ENCODE measurements at places on chromosomes 6 and 20.
A peak's percentile ranks its signal among the peaks of the same experiment; 100 is the strongest.

- ATAC-seq, result no peak
These were observed 9.6 kb downstream of the ZNF318 start for GRCh38 chr6:43359831-43360230.

DNA sequence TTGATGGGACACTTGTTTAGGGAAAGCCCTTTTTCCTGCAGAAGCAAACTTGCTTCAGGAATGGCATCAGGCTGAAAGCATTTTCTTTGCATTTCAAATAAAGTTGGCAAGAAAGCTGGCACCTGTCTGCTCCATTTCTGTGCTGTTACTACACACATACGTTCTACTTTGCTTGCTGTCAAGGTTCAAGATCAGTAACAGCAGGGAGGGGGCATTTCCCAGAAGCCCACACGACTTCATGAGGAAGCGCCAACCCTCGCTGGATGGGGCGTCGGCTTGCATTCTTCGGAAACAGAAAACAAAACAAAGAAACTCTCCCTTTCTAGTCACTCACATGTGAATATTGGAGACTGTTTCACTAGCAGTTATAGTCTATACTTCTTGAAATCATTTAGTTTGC lies 46.4 kb downstream of the AKAP12 start:
- ATAC-seq, result no peak

- ATAC-seq, result no peak
These were observed 413.9 kb upstream of the JARID2 start for GRCh38 chr6:14831937-14832336.

GRCh38 chr6:140051521-140052512 lies 677.4 kb upstream of the CITED2 start:
- ATAC-seq, result no peak

GRCh38 chr20:48923149-48923718 lies 1.7 kb downstream of the ARFGEF2 start:
- ATAC-seq, result no peak

- ATAC-seq, result no peak
These were observed 33.0 kb upstream of the ME1 start for GRCh38 chr6:83463886-83464285.

- ATAC-seq, result no peak
These were observed 90.5 kb upstream of the CCN2 start for GRCh38 chr6:132041706-132042105.

- no peak for ATAC-seq
These were observed 56.3 kb upstream of the LAMA2 start for GRCh38 chr6:128826606-128827005.

DNA sequence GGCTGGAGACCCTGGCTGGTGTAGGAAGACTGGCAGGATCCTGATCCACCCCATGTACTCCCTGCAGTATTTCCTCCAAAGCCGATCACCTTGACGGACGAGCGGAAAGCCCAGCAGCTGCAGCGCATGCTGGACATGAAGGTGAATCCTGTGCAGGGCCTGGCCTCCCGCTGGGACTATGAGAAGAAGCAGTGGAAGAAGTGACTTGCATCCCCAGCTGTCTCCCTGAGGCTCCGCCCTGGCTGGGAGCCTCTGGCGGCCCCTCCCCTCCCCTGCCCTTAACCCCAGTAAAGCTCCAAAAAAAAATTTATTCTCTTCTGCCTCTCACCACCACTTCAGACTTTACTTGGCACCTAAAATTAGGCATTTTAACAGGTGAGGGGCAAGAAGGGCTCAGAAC lies 7.0 kb downstream of the COX4I2 start:
- ATAC-seq, result no peak

DNA sequence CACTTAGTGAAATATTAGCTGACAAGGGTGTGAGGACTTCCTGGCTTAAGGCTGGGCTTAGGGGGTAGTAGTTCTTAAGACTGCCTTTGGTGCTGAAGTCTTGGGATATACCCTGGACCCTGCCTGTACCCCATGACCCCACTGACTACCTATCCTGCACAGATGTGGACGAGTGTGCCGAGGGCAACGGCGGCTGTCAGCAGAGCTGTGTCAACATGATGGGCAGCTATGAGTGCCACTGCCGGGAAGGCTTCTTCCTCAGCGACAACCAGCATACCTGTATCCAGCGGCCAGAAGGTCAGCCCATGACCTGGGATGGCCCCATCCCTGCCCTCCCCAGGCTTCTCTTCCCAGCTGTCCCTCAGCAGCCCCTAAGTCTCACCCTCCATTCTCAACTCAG lies 17.8 kb downstream of the SCUBE3 start:
- no peak for ATAC-seq

GRCh38 chr6:4848382-4849068 lies 72.3 kb downstream of the CDYL start:
- no peak for ATAC-seq

DNA sequence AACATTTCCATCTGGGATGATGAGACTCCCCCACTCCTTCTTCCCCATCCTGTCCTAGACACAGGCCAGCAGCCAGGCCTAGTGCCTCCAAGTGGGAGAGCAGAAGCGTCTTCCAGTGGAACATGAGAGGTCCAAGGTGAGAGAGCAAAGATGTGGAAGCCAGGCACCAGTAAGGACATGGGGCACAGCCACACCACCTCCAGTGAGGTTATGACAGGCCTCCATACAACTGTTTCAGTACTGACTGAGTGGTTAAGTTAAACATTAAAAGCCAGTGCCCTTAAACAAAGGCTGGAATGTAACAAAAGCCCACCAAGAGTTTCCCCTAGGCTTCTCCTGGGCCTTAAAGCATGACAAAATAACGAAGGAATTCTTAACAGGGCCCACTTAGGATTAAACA lies 5.3 kb downstream of the ZBTB24 start:
- ATAC-seq, result peak; percentile 48
